Small intestine (tissue), 16 donors: ENCODE measurements at places on chromosomes 7 and 10.

GRCh38 chr7:23235813-23236221 is 10.8 kb upstream of the GPNMB start:
- DNase-seq, result no peak

GRCh38 chr10:44924261-44925040 is 13.3 kb downstream of the TMEM72 start:
- DNase-seq, result no peak

DNA sequence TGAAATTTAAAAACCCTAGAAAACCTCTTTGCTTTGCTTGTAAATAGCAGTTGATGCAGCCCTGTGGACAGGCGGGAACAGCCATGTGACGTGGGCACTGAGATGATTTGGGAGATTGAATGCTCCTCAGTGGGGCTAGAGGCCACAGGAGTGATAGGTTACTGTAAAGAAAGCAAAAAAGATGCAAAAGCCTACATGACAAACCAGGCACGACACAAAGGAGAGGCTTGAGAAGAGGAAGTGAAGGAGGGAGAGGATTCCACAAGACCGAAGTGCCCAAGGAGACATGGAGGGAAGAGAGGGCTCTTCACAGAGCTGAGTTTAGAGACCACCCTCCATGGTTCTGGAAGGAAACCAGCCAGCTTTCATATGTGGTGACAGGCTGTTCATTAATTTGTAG is 25.7 kb downstream of the IKZF1 start:
- DNase-seq, result no peak

GRCh38 chr10:35872671-35873070 is 230.6 kb upstream of the FZD8 start:
- DNase-seq, result no peak

- no peak for DNase-seq
Observed at GRCh38 chr7:158976468-158976848, 120.1 kb downstream of the DYNC2I1 start.

- no peak for DNase-seq
Observed at GRCh38 chr7:75856536-75856935, 22.3 kb upstream of the RHBDD2 start.

DNA sequence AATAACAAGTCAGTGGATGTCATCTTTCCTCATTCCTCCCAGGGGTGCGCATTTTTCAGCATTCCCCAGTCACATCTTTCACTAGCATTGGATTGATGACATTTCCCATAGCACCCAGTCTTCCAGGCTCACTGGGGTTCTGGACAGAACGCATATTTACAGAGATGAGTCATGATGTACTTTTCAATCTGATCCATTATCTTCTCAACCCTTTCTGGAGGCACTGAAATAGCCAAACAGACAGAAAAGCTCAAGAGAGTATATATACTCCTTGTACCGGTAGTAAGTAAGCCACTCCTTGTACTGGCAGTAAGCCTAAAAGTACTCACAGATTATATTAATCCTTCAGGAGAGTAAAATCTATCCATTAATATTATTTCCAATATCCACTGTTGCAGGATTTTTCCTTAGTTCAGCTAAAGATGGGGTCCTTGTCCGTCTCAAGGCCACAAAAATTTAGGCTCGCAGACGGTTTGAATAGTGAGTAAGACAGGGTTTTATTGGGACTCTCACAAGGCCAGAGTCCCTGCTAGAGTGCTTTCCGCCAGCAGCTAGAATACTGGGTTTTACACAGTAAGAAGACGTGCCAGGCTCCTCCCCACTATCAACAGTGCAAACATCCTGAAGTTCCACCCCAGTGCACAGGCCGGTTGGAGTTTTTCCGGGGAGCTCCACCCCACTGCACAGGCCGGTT is 60.8 kb downstream of the MDH2 start:
- DNase-seq, result peak; percentile 70

DNA sequence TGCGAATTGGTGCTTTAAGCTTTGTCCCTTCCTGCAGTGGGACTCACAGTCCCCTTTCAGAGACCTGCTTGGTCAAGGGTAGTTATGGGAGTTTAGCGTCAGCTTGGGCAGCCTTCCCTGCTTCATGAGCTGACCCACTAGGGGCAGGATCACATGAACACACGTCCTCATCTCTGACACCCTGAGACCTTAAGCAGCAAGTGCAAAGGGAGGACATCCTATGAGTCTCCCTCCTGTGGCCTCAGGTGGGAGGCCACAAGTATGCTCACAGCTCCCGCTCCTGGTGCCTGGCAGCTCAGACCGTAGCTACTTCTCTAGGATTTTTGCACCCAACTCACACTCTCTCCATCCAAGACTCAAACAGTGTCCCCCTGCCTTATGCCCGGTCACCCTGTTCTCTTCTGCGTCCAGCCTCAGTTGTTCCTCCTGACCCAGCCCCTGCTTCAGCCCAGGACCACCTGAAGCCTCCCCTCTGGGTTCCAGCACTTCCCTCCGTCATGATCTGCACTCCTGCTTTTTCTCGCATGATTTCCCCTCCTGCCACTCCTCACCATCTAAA is 136.6 kb upstream of the FAM20C start:
- DNase-seq, result no peak

GRCh38 chr7:20323595-20323994 is 7.1 kb upstream of the ITGB8 start:
- no peak for DNase-seq

DNA sequence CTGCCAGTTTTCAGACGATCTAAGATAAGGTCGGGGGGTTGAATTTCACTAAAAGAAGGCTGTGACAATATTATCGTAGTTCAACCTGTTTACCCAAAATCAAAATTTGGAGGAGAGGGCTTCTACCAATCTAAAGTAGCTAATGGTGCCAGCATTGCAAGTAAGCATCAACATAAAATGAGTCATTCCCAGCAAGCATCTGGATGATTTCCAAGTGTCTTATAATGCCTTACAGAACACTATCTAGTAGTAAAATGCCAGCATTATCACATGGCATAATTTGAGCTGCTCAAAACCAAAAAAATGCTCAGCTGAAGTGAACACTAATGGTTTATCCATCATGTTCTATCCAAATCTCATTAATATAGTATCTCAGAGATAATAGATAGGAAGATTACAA is 1193.9 kb downstream of the DNAJB9 start:
- no peak for DNase-seq

DNA sequence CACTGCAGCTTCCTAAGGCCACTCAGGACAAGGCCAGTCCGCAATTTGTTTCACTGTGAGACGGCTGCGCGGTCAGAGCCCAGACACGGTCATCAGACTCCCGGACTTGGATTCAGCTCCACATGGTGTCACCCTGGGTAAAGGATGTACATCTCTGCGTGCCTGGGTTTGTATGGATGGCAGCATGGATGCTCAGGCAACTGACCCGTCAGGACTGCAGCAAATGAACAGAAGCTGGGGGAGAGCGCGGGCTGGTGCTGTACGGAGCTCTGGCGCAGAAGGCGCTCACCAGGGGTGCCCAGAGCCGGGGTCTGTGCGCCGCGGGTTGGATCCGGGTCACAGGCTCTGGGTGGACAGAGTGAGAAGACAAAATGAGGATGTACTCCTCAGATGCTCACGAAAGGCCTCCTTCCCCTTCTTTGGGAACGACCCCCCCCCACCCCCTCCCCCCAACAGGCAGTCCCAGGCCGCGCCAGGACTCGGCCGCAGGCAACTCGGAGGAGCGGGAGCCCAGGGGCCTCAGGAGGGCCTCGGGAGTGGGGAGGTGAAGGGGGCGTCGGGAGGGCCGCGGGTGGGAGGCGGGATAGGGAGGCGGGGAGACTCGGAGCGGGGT is 92.4 kb downstream of the CXCL12 start:
- no peak for DNase-seq

- DNase-seq, result no peak
Observed at GRCh38 chr7:79347351-79347750, 106.1 kb downstream of the MAGI2 start.

- DNase-seq, result peak; percentile 17
Observed at GRCh38 chr10:52653263-52653909, 119.2 kb downstream of the MBL2 start.

GRCh38 chr7:128915841-128916642 is 5.5 kb upstream of the KCP start:
- no peak for DNase-seq

GRCh38 chr10:10830293-10830986 is 187.2 kb upstream of the CELF2 start:
- peak; percentile 4 for DNase-seq

- no peak for DNase-seq
Observed at GRCh38 chr7:90424720-90425119, 21.5 kb downstream of the CLDN12 start.

DNA sequence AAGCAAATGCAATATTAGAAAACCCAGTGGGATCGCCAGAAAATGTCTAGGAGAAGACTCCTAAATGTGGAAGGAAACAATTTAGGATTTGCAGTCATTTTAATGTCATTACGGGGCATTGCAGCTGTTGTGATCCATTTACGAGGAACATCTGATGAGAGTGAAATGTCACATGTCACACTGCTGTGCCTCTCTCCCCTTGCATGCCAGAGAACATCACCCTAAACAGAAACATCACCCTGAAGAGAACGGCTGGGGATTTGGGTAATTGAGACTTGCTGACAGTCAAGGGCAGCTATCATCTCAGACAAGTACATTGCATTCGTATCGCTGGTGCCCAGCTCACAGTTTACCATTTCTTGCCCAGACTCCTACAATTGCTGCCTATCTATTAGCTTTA is 785.7 kb upstream of the POM121L12 start:
- DNase-seq, result no peak

DNA sequence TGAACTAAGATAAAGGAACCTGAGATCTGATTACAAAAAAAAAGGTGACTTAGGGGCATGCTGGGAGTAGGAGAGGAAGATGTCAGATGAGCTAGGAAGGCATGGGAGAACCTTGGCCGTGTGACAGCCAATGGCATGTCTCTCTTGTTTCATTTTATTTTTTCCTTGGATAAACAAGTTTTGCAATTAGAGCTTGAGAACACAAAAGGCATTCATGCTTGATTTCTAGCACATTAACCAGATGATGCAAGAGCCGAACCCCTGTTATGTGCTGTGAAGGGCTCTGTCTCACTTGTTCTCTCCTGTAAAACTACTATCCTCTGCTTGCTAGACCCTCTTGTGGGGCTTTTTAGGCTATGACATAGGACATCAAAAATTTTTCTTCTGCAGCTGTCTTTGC is 134.3 kb upstream of the ASAH2 start:
- no peak for DNase-seq

DNA sequence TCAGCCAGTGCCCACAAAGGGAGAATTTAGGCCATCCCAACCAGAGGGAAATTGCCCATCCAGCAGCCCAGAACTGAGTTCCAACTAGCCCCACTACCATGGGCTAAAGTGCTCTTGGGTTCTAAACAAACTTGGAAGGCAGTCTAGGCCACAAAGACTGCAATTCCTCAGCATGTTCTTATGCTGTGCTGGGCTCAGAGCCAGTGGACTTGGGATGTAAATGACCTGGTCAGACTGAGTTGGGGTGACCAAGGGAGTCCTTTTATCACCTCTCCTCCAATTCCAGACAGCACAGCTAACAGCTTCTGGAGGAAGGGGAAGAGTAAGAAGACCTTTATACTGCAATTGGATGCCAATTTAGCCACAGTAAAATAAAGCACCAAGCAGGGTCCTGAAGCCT is 607.2 kb upstream of the KCND2 start:
- DNase-seq, result no peak

- DNase-seq, result no peak
Observed at GRCh38 chr7:46179061-46179610, 258.1 kb upstream of the IGFBP3 start.

GRCh38 chr7:42426163-42426562 is 189.2 kb upstream of the GLI3 start:
- DNase-seq, result no peak

GRCh38 chr10:43966571-43966965 is 317.9 kb upstream of the ZNF32 start:
- DNase-seq, result no peak

GRCh38 chr10:11927746-11928145 is 104.6 kb downstream of the PROSER2 start:
- DNase-seq, result no peak

DNA sequence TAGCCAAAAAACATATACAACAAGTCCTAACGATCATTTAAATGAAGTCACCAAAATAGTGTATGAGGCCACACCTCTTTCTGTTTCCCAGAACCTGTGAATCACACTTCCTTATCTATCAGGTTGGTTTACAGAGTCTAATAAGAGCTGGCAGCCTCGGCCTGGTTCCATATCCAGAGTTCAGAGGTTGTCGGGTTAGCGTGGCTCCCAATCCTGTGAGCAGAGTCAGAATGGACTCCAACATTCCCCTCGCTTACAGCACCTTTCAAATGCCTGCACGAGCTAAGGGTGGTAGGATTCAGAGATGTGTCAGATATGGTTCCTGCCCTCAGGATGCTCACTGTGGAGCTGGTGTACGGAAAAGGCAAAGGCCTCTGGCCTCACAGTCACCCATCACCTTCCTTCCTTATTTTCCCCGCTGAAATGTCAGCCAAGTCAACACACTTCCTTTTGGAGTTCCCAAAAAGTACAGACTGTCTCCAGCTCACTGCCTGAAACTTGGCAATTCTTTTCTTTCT is 6.0 kb downstream of the IL15RA start:
- DNase-seq, result peak; percentile 70

DNA sequence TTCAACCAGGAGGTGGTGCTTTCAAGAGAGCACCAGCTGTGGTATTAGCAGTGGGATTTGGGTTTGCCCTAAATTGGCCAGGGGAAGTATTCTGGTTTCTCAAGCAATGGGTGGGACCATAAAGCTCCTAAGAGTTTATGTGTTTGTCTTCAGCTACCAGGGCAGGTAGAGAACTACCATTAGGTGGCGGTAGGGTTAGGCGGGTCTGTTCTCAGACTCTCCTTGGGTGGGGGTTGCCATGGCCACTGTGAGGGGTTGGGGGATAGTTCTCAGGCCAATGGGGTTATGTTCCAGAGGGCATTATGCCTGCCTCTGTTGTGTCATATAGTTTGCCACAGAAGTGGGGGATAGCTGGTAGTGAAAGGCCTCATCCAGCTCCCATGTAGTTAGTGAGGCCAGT is 47.7 kb upstream of the BICC1 start:
- DNase-seq, result no peak

DNA sequence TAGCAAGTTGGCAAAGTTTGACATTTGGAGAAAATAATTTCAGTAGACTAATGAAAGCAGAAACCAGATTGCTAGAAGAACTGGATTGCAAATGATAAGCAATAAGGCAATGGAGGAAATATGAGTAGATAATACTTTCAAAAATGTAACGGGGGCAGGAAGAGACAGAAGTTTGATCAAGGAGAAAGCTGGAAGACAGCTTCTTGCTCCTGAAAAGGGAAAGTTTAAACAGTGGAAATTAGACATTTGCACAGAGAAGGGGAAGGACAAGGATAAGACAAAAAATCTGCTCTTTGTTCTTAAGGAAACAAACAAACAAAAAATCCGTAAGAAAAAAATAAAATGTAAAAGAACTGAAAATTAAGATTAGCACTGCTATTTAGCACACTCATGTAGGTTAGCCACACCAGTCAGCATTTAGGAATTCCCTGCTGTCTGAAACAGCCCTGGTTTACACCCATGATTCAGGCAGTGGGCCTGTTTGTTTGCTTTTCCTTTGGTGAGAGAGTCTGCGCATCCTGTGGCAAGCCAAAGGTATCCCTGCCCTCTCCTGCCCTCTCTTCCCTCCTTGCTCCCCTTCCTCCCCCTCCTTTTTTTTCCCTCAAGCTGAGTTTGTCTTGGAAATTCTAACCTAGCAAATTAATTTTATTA is 104.3 kb upstream of the CAV2 start:
- no peak for DNase-seq

GRCh38 chr7:33903791-33904680 is 1.3 kb upstream of the BMPER start:
- DNase-seq, result no peak

GRCh38 chr10:121291823-121292222 is 306.4 kb downstream of the FGFR2 start:
- no peak for DNase-seq
